ENCODE measurements at places on chromosomes 13 and 19.

DNA sequence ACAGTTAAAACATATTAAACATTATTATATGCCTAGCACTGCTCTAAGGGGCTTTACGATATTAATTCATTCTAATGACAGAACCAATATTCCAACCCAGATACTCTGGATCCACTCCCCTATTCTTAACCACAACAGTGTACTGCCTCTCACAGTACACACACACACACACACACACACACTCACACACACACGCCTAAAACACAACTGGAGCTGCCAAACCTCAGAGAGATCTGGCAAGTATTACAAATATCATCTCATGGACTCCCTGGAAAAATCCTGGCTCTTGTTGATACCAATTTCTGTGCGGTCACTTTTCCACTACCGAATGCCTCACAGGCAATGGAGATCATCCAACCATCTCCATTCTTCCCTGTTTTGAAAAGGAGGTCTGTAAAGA is 1.3 kb downstream of the ZNF780A start:
- no peak for DNase-seq

- DNase-seq: no peak
Observed at GRCh38 chr13:91493442-91493841, 95.0 kb downstream of the GPC5 start.

GRCh38 chr13:106561551-106562170 is 6.3 kb downstream of the ARGLU1 start:
- DNase-seq: peak; percentile 33

DNA sequence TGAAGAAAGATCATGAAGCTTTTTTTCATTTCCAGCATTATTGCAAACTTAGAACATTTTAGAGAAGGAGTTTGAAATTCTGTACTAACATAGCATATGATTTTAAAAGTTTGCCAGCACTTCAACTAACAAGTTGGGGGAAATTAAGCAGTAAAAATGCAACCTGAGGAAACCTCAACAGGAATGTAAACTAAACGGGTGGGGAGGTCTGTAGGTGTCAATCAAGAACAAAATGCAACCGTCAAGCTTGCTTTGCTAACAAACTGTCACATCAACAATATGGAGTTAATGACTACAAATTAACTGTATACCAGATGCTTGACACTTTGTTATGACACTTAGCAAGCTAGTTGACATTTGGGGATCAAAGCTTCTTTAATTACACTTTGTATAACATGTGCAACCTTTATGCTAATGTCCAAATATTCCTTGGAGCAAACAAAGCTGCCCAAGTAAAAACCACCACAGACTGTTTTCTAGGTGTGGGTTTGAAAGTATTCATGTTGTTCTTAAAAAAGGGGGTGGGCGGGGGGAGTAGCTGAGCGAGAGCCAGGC is 52.1 kb downstream of the DACH1 start:
- no peak for DNase-seq

DNA sequence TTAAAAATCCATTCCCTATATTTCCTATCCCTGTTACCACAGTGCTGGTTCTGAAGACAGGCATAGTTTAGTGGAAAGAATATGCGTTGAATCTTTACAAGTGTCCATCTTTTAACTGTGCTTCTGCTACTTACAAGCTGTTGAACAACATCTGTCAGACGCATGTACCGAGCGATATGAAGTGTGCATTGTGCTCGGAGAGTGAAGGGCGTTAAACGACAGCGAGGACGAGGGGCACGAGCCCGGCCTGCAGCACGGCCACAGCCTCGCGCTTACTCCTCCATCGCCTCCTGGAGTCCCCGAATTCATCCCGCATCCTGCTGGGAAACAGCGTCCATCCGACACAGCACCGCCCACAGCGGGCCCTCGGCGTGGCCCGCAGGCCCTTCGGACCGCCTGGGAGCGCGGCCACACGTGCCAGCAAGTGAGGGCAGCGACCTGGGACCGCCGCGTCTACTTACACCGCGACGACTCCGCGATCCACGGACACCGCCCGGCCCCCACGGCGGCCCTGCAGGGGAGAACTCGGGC is 514 bp downstream of the PCID2 start:
- DNase-seq: no peak

DNA sequence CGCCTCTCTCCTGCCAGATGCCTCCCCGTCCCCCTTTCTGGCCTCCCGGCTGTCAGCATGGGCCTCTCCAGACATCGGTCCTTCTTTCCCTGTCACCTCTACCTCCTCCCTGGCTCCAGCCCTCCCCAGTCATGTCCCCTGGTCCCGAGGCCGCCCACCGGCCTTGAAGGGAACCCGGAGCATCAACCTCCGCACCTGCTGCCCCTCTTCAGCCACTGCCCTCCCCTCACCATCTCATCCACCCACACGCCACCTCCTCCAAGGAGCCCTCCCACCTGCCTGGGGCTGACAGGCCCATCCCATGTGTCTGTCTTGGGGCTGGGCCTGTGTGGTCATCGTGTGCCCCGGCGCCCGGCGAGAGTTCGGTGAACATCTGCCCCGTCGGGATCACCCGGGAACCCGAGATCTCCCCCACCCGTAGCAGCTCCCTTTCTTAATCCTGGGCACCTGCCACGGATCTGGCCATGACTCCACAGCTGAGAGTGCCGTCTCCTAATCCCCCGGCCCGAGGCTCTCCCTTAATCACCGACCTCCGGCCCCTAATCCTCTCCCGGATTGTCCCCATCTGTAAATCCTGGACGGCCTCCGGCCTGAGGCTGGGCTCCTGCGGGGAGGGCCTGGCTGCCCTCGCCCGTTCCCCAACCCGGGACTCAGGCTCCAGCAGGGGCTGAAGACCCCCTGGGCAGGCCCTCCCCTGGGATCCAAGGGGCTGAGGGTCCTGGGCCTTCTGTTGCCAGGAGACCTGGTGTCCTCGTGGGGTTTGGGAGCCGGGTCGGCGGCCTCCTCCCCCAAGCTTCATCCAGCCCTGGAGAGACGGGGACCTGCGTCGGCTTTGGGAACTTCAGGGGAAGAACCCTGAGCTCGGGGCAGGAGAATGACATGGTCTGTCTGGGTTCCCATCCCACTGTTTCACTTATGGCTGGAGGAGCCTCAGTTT is 5.9 kb downstream of the HCN2 start:
- DNase-seq: no peak

GRCh38 chr13:27526516-27526915 is 76.2 kb upstream of the MTIF3 start:
- DNase-seq: no peak

GRCh38 chr19:17751103-17751911 is at the start of gene FCHO1:
Gene FCHO1 (plus strand): TSS chr19:17751477. CDS start chr19:17755165, 3,688 bp downstream.
- peak; percentile 82 for DNase-seq

DNA sequence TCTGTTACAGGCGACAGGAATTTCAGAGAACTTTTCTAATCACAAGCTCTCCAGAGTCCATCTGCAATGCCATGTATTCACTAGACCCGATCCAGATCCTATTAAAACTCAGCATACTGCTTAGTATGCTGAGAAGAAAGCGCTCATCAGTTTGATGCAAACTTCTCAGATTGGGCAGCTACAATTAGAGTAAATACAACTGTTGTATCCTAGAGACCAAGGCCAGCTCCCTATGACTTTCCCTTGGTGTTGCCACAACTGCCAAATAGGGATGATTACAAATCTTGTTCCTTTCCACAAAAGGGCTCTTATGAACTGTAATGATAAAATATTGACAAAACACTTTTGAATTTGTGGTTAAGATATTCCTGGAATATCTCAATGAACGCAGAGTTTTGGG is 191.2 kb downstream of the SPRY2 start:
- DNase-seq: no peak

- DNase-seq: peak; percentile 42
Observed at GRCh38 chr19:58563034-58563573, 4.7 kb upstream of the UBE2M start.

- DNase-seq: no peak
Observed at GRCh38 chr19:21626924-21627697, 121.7 kb downstream of the ZNF429 start.

GRCh38 chr19:17138937-17139598 is 63.5 kb downstream of the MYO9B start:
- DNase-seq: no peak

DNA sequence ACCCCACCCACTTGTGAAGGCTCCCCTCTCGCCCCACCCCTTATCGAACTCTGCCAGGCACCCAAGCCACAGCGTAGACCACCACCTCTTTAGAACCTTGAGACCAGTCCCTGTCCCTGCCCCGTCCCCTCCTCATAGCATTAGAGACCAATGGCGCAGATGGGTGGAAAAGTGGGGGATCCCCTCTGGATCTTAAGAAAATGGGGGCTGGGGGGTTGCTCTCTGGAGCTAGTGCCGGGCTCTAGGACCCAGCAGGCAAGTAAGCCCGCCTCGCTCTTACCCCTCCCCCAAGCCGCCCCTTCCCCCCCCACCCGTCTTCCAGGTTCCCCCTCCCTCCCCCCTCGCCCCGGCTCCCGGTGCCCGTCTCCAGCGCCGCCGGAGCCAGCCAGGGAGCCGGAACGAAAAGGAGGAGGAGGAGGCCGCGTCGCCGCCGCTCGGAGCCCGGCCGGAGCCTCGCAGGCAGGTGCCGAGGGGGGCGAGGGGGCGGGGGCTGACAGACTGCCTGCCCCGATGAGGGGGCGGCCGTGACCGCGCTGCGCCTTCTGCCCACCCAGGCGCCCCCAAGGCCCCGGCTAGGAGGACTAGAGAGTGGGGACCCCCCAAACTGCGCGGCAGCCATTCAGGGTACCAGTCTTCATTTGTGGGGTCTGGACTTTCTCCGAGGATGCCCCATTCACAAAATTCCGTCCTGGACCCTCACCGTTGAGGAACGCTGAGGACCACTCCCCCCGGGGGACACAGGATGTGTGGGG is at the start of gene SPRED3:
TSS of gene SPRED3 (plus strand) at position 349 of the 752 bp plus-strand sequence. CDS start 1,606 bp downstream, outside the sequence.
- DNase-seq: no peak

GRCh38 chr19:16143399-16144215 is at the start of gene HSH2D:
Gene HSH2D (plus strand): TSS chr19:16143685. CDS start chr19:16148751, 5,066 bp downstream.
- peak; percentile 72 for DNase-seq

GRCh38 chr13:105665284-105665683 is 870.2 kb downstream of the EFNB2 start:
- DNase-seq: no peak

- no peak for DNase-seq
Observed at GRCh38 chr13:41700790-41701310, 243.5 kb downstream of the RGCC start.

GRCh38 chr19:12564016-12564664 is 12.9 kb upstream of the ZNF564 start:
- DNase-seq: peak; percentile 93

DNA sequence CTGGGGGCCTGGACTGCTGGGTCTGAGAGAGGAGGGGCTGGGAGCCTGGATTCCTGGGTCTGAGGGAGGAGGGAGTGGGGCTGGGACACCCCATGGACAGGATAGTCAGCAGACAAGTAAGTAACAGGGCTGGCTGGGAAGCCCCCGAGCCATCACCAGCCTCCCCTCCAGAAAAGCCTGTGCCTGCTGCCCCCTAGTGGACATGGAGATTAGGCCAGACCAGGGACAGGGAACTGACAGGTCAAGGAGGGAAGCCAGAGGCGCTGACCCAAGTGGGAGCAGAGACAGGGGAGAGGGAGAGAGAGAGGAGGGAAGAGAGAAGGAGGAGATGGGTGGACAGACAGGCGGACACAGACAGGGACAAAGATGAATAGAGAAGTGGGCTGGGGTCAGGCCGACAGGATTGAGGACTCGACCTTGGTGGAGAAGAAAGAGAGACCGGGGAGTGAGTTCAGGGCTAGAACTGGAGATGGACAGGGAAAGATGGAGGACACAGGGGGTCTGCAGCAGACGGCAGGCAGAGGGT is 6.7 kb upstream of the ERFL start:
- peak; percentile 75 for DNase-seq
